ENCODE measurements at places on chromosomes 7 and 10. TPM values are rescaled to one million over a fixed set of nuclear protein-coding genes. Genes with fewer than 3 reads are reported as not detected.

The GDF2 gene
- not detected for total RNA-seq

The SMURF1 gene
- total RNA-seq: 12.3 TPM

The GPR158 gene
- total RNA-seq: not detected

The EMX2 gene
- total RNA-seq: not detected

The ST8SIA6 gene
- total RNA-seq: not detected

The MORN4 gene
- 3.0 TPM for total RNA-seq

The GNG11 gene
- not detected for total RNA-seq

The UCN3 gene
- total RNA-seq: not detected

The OR9A2 gene
- total RNA-seq: not detected

The MBL2 gene
- not detected for total RNA-seq

The HNRNPF gene
- total RNA-seq: 544 TPM

The TSPAN12 gene
- total RNA-seq: not detected

The CCDC172 gene
- total RNA-seq: not detected

The HYAL4 gene
- not detected for total RNA-seq

The IDI2 gene
- not detected for total RNA-seq

The STOX1 gene
- 0.35 TPM for total RNA-seq

The NAT16 gene
- not detected for total RNA-seq

The TMEM273 gene
- 0.76 TPM for total RNA-seq

The DPY19L1 gene
- 5.3 TPM for total RNA-seq

The C10orf105 gene
- 0.24 TPM for total RNA-seq

The PGAM2 gene
- 0.34 TPM for total RNA-seq

The TBX20 gene
- total RNA-seq: not detected

The RBP3 gene
- not detected for total RNA-seq

The NEURL1 gene
- total RNA-seq: 3.1 TPM

The RNF148 gene
- not detected for total RNA-seq

The ATG9B gene
- 12.3 TPM for total RNA-seq

All from activated naive CD8-positive, alpha-beta T cell treated with anti-CD3 and anti-CD28 coated beads for 36 hours (primary cell).